ENCODE measurements at places on chromosomes 12 and 14. TPM values are rescaled to one million over a fixed set of nuclear protein-coding genes. Genes with fewer than 3 reads are reported as not detected.

MMP19 gene
- not detected for total RNA-seq

HEATR5A gene
- 38.4 TPM for total RNA-seq

DNA sequence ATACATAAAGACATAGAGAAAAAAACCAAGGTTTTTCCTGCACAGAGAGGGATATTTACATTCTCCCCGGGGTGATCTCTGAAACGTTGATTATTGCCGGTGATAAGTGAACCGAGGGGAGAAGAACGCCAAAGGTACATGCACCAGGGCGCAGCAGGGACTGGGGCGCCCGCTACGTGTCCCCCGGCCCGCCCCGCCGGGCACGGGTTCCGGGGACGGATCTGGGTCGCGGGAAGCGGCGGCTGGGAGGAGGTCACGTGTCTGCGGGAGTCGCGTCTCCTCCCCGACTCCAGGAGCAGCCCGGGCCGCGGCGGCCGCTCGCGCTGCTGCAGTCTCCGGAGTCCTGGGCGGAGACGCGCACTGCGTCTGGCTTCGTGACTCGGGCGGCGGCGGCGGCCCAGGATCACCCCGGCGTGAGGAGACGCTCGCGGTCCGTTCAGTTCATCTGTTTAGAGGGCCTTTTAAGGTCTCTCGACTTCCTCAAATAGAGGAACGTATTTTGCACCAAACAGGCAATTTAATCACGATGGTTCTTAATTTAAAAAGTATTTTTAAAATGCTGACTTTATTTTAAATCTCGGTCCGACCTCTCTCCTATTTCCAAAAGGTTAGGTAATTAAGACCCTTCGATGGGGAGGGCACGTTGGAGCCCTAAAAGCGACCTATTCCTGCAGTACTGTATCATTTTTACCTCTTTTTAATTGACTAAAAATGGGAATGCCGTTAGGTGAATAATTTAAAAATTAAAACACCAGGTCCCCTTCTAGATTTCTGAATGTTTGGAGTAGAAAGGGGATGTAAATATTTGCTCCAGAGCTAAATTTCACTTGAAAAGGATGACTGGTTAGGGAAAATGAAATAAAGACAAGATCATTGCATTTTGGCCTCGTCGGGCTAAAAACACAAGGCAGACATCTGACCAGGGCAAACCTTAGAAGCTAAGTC, 1.8 kb upstream of the BHLHE41 start:
- DNase-seq = peak; percentile 60

C12orf60 gene
- 2.4 TPM for total RNA-seq

LHX5 gene
- total RNA-seq = 0.40 TPM

GRCh38 chr12:6839482-6840201, 1.1 kb upstream of the GNB3 start:
- DNase-seq = no peak

KRT6C gene
- total RNA-seq = not detected

GRCh38 chr14:100294213-100294962, 11.9 kb downstream of the SLC25A29 start:
- no peak for DNase-seq

SNX6 gene
- total RNA-seq = 89.2 TPM

FITM1 gene
- total RNA-seq = 0.45 TPM

DNA sequence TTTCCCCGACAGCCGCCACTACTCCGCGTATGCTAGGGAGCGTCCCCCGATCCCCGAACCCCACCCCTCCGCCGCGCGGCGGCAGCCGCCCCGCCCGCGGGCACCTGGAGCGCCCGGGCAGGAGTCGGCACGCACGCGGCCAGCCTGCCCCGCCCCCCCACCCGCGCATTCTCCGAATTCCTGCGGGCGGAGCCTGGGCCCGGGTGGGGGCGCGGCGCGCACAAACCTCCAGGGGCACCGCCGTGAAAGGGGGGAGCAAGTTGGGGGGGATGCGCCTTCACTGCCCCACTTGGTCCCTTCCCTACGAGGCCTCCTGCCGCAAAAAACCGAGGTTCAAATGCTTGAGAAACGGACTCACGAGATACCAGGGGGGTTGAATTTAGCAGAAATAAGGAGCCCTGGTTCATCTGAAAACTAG, 1.7 kb downstream of the AJUBA start:
- no peak for DNase-seq

DNA sequence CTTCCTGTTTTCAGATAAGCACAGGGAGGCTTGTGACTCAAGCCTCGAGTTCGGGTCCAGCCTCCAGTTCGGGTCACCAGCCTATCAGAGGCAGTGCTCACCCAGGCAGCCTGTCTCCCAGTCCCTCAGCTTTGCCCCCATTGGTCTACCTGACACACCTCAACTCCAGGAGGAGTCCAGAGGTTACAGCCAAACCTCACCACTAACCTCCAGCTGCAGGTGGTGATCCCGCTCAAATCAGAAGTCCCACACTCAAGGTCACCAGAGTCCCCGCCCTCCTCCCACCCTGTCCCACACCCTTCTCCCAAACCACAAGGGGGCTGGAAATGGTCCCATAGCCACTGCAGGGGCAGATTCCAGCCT, 42.1 kb downstream of the KDM2B start:
- DNase-seq = no peak

- DNase-seq = peak; percentile 96
These were observed 60.2 kb upstream of the ATP2B1 start for GRCh38 chr12:89768586-89769482.

DNA sequence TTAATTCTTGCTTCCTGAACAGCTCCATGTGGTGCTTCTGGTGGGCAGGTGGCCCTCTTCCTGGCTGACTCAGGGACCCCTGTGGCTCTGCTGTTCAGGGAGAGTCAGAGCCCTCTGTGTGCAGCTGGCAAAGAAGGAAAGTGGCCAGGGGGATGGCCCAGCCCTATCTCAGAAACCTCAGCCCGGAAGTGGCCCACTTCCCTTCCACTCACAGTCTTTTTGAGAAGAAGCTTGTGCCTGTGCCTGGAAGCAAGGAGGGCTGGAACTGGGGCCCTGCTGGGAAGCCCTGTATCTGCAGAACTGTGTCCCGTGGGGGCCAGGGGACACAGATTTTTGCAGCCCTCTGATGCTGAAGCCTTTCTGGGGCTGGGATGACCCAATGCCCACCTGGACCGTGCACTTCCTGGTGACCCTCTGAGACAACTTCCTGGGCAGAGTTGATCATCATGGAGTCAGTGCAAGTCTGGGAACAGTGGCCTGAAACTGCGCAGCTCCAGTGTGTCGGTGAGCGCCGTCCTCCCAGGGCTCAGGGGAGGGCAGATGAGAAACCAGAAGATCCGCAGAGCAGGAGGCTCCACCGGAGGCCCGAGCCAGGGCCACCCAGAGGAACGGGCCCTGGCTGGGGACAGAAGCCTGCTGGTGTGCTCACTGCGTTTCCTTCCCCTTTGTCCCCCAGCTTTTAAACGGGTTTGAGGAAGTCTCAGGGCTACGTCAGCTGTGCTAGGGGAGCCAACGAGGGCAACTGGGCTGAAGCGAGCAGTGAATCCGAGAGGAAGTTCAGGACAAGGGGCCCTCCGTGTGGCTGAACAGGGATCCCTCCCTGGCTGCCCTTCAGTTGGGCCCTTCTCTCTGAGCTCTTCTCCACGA, 217.4 kb upstream of the RTL1 start:
- DNase-seq = no peak

- DNase-seq = no peak
These were observed 42.1 kb upstream of the TBX5 start for GRCh38 chr12:114447799-114448617.
